A375 (cell line): ENCODE measurements at places on chromosomes 5 and 9. TPM values are rescaled to one million over a fixed set of nuclear protein-coding genes. Genes with fewer than 3 reads are reported as not detected.

PPP2R2B gene
- total RNA-seq = 0.64 and 1.5 TPM in 2 replicates

NEURL1B gene
- total RNA-seq = 0.11 and 0.24 TPM in 2 replicates

ARL14EPL gene
- 2.3 and 4.6 TPM in 2 replicates for total RNA-seq

GARNL3 gene
- 0.15 and 2.4 TPM in 2 replicates for total RNA-seq

SGCD gene
- 0.08 TPM in 1 of 2 replicates, not detected in the other for total RNA-seq

FGFR4 gene
- 9.3 and 10.5 TPM in 2 replicates for total RNA-seq

FAM193B gene
- total RNA-seq = 24.2 and 29.3 TPM in 2 replicates

GABRP gene
- not detected in 2 replicates for total RNA-seq

IRGM gene
- total RNA-seq = not detected in 2 replicates

LCN15 gene
- not detected in 2 replicates for total RNA-seq

OLFM1 gene
- total RNA-seq = 0.13 TPM in 1 of 2 replicates, not detected in the other

SPINK7 gene
- not detected in 2 replicates for total RNA-seq

ENTPD8 gene
- 0.21 TPM in 1 of 2 replicates, not detected in the other for total RNA-seq

FOXD4 gene
- total RNA-seq = 0.30 and 0.37 TPM in 2 replicates

PCDHGA11 gene
- total RNA-seq = 0.30 and 0.96 TPM in 2 replicates

SLC9A3 gene
- total RNA-seq = not detected in 2 replicates

TICAM2 gene
- total RNA-seq = 2.3 TPM in 2 replicates

SPINK1 gene
- total RNA-seq = not detected in 2 replicates

PCDHGA7 gene
- 6.1 and 8.1 TPM in 2 replicates for total RNA-seq

RFK gene
- 18.0 and 20.7 TPM in 2 replicates for total RNA-seq

BTNL3 gene
- not detected in 2 replicates for total RNA-seq

GZMA gene
- total RNA-seq = not detected in 2 replicates

DDX4 gene
- not detected in 2 replicates for total RNA-seq

PDGFRB gene
- 4.9 and 6.1 TPM in 2 replicates for total RNA-seq

APBA1 gene
- 0.11 TPM in 1 of 2 replicates, not detected in the other for total RNA-seq

SAPCD2 gene
- 26.8 and 28.7 TPM in 2 replicates for total RNA-seq

NPR2 gene
- 2.0 and 5.1 TPM in 2 replicates for total RNA-seq

TRPM3 gene
- 1.6 and 1.8 TPM in 2 replicates for total RNA-seq

OR1L8 gene
- not detected in 2 replicates for total RNA-seq

ANKRD55 gene
- total RNA-seq = 0.74 and 1.1 TPM in 2 replicates

C9 gene
- not detected in 2 replicates for total RNA-seq

PRLR gene
- 0.04 and 0.16 TPM in 2 replicates for total RNA-seq

FRRS1L gene
- not detected in 2 replicates for total RNA-seq

SOX30 gene
- not detected in 2 replicates for total RNA-seq

MYOZ3 gene
- not detected in 2 replicates for total RNA-seq

PCDHGA3 gene
- 0.32 and 0.79 TPM in 2 replicates for total RNA-seq

IFNA2 gene
- not detected in 2 replicates for total RNA-seq

IRX4 gene
- 0.15 and 0.53 TPM in 2 replicates for total RNA-seq

SHISAL2B gene
- total RNA-seq = not detected in 2 replicates

IL11RA gene
- 8.3 and 11.1 TPM in 2 replicates for total RNA-seq

PAIP1 gene
- total RNA-seq = 83.7 and 90.4 TPM in 2 replicates

PFN3 gene
- total RNA-seq = not detected in 2 replicates

TMEM161B gene
- 18.5 and 20.1 TPM in 2 replicates for total RNA-seq

MORN5 gene
- not detected in 2 replicates for total RNA-seq

SLC6A18 gene
- not detected in 2 replicates for total RNA-seq

ZMYND19 gene
- 49.6 and 53.9 TPM in 2 replicates for total RNA-seq

DBH gene
- not detected in 2 replicates for total RNA-seq

TMEM232 gene
- total RNA-seq = 0.45 and 2.4 TPM in 2 replicates

FAM169A gene
- 12.4 and 13.1 TPM in 2 replicates for total RNA-seq

TRIM36 gene
- total RNA-seq = 6.3 and 8.8 TPM in 2 replicates

NRARP gene
- 0.11 TPM in 1 of 2 replicates, not detected in the other for total RNA-seq

C8G gene
- not detected in 2 replicates for total RNA-seq
